T-cell (primary cell): ENCODE measurements at places on chromosomes 3 and 15. TPM values are rescaled to one million over a fixed set of nuclear protein-coding genes. Genes with fewer than 3 reads are reported as not detected.

The GOLGA8S gene
- 0.30 TPM for total RNA-seq

The GP9 gene
- total RNA-seq: not detected

The PDCD10 gene
- 46.7 TPM for total RNA-seq

The KLHL40 gene
- total RNA-seq: not detected

The NTRK3 gene
- not detected for total RNA-seq

The LRRK1 gene
- total RNA-seq: 1.1 TPM

GRCh38 chr15:78049691-78050440 lies 27.6 kb downstream of the TBC1D2B start:
- peaks cover 85% of the 10 kb centered on the region for H3K4me1 ChIP-seq
- H3K27me3 ChIP-seq: no peaks in the 10 kb centered on the region
- H3K27ac ChIP-seq: peak overlapping the region; percentile 77
- DNase-seq: peak; percentile 55

DNA sequence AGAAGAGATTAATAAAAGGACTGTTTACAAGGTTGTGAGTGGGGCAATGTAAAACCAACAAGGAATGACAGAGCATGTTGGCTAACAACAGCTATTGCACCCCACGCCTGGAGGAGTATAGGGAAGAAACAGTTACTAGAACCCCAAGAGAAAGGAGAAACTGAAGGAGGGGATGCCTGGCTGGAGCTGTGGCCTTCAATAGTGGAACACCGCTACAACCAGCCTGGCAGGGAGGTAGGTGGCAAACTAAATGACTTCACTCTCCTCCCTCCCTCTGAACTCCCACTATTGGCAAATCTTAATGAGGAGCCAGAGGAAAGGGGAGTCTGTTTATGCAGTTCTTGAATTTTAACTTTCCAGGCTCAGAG lies 7.2 kb upstream of the CD47 start:
- H3K27me3 ChIP-seq: no peaks in the 10 kb centered on the region
- DNase-seq: no peak
- H3K4me1 ChIP-seq: peaks cover 37% of the 10 kb centered on the region
- no peaks in the 10 kb centered on the region for H3K36me3 ChIP-seq
- no peak overlapping the region for H3K27ac ChIP-seq

DNA sequence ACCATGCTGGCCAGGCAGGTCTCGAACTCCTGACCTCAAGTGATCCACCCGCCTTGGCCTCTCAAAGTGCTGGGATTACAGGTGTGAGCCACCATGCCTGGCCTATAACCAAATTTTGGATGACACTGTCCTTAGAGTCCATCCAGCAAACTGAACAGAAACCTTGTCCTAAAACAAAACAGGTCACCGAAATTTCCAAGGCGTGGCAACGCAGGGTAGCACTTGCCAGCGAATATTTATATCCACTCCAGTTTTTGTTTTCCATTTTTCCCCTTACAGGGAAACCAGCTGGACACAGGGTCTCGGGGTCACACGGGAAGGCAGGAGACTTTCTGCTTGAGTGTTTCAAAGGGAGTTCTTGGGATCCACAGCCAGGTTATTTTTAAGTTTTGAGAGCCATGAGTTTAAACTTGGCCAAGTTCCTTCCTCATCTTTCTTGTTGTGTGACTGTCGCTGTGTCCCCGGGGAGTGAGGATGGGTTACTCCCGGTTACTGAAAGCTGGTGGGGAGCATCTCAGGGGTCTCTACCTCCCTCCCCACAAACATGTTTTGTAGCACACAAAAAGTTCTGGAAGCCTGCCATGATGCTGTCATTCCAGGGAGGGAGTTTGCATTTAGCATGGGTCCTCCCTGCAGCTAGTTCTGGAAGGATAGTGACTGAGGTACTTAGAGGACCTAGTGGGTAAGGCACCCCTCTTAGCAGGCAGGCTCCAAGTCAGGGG lies 12.6 kb downstream of the LIMD1 start:
- DNase-seq: no peak
- H3K36me3 ChIP-seq: peaks cover 27% of the 10 kb centered on the region
- H3K4me1 ChIP-seq: peaks cover 19% of the 10 kb centered on the region
- H3K4me3 ChIP-seq: no peak overlapping the region
- no peaks in the 10 kb centered on the region for H3K27me3 ChIP-seq

- H3K27ac ChIP-seq: peak overlapping the region; percentile 73
- H3K27me3 ChIP-seq: no peaks in the 10 kb centered on the region
- no peaks in the 10 kb centered on the region for H3K36me3 ChIP-seq
- H3K4me1 ChIP-seq: peaks cover 20% of the 10 kb centered on the region
- peak overlapping the region; percentile 80 for H3K4me3 ChIP-seq
- DNase-seq: no peak
Observed at GRCh38 chr3:171461525-171461917, 1.3 kb upstream of the TNIK start.

DNA sequence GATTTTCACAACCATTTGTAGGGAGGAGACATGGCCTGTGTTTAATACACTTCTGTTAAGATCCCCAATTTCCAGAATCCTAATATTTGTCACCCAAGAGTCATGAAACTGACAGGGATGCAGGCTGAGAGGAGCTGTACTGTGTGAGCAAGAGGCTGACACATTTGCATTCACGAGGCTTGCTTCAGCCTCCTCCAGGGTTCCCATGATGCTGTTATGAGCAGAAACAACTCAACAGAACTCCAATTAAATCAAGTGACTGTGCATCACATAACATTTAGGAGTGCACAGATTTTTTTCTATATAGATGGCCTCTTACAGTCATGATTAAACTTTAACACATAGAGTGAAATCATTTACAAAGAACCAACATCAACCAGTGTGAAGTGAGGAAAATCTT lies 292.3 kb upstream of the STT3B start:
- DNase-seq: no peak
- H3K4me3 ChIP-seq: no peak overlapping the region
- H3K36me3 ChIP-seq: no peaks in the 10 kb centered on the region
- H3K4me1 ChIP-seq: no peaks in the 10 kb centered on the region
- H3K27ac ChIP-seq: no peak overlapping the region
- no peaks in the 10 kb centered on the region for H3K27me3 ChIP-seq

DNA sequence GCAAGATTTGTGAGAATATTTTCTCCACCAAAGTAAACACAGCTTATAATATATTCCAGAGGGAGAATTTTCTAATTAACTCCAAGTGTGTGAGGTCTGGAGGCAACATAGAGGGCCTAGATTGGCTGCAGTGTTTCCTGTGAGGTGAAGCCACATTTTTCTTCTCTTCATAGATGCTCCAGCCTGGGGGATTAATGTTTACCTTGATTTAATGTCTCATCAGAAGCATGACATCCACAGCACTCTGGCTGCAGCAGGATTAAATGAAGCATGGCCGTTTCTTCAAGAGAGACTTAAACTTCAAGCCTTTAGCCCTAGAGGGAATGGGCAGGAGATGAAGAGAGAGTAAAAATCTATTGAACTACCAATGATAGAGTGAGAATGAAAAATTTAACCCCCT lies 137.9 kb upstream of the ZBTB20 start:
- H3K4me1 ChIP-seq: no peaks in the 10 kb centered on the region
- H3K27me3 ChIP-seq: no peaks in the 10 kb centered on the region
- no peak for DNase-seq
- H3K27ac ChIP-seq: no peak overlapping the region
- H3K36me3 ChIP-seq: no peaks in the 10 kb centered on the region
- H3K4me3 ChIP-seq: no peak overlapping the region

DNA sequence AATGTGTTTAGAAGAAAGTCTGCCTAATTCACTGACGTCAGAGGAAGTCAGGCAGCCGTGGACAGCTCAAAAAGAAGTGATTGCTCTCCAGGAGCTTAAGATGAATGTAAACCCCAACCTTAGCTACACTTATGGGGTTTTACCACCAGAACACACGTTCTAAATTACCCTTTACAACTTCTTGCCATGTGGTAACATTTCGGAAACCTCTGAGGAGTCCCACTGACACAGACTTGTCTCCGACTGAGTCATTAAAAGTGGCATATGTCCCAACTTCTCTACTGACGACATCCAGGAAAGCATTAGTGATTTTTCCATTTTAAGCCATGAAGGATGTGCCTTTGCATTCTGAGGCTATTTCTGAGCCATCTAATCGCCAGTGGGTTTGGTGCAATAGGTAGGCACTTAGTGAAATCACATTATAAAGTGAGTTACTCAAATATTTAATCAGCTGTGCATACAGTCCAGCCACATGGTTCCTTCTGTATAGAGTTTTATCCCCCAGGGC lies 32.4 kb downstream of the C2CD4A start:
- H3K27ac ChIP-seq: no peak overlapping the region
- DNase-seq: no peak
- no peaks in the 10 kb centered on the region for H3K36me3 ChIP-seq
- no peaks in the 10 kb centered on the region for H3K4me1 ChIP-seq
- H3K4me3 ChIP-seq: no peak overlapping the region

DNA sequence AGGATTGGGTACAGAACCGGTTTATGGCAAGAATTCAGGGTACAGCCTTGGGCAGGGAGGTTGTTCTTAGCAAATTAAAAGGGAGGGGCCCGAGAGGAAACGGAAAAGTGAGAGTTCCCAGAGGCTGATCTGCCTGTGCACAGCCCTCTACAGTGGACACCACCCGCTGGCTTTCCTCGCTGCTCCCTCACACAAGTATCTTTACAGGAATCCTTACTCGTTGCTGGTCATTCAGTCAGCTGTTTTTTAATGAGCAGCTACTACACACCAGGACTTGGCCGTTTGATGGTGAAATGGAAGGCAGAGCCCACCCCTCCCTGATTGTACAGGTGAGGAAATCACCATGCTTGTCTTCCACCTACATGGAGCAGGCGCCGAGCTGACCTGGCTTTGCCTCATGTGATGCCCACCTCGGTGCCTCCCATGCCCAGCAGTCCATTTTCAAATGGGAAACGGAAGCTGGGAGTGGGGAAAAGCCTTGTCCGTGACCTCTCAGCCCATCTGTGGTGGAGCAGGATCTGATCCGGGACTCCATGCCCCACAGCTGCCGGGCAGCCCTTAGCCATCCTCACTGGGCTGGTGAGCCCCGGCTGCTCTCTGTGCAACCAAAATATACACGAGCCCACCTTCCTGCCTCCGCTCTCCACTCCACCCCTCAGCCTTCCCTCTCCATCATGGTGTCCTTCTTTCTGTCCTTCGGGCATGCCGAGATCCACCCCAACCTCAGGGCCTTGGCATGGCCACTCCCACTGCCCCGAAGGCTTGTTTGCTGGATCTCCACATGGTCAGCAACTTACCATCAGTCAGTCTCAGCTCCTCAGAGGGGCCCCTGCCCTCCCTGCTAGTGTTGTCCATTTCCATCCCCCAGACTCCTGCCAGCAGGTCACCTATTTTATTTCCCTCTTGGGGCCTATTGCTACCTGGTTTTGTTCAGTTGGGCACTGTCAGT lies 33.3 kb upstream of the FGD5 start:
- H3K27ac ChIP-seq: no peak overlapping the region
- peaks cover 29% of the 10 kb centered on the region for H3K27me3 ChIP-seq
- H3K4me3 ChIP-seq: no peak overlapping the region
- DNase-seq: no peak

DNA sequence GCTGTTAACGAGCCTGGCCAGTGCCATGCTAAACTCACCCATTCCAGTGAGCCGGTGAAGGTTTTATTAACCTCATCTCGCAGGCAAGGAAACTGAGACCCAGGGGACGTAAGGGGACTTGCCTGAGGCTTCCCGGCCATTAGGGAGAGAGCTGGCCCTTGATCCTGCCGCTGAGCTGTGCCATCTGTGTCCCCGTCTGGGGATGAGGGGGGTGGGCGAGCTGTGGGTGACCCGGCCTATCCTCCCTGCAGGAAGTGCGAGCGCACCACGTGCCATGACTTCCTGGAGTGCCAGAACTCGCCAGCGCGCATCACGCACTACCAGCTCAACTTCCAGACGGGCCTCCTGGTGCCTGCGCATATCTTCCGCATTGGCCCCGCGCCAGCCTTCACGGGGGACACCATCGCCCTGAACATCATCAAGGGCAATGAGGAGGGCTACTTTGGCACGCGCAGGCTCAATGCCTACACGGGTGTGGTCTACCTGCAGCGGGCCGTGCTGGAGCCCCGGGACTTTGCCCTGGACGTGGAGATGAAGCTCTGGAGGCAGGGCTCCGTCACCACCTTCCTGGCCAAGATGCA lies 88.5 kb downstream of the FBLN2 start:
- no peaks in the 10 kb centered on the region for H3K36me3 ChIP-seq
- peaks cover 28% of the 10 kb centered on the region for H3K27me3 ChIP-seq
- no peaks in the 10 kb centered on the region for H3K4me1 ChIP-seq
- no peak overlapping the region for H3K4me3 ChIP-seq
- H3K27ac ChIP-seq: no peak overlapping the region

DNA sequence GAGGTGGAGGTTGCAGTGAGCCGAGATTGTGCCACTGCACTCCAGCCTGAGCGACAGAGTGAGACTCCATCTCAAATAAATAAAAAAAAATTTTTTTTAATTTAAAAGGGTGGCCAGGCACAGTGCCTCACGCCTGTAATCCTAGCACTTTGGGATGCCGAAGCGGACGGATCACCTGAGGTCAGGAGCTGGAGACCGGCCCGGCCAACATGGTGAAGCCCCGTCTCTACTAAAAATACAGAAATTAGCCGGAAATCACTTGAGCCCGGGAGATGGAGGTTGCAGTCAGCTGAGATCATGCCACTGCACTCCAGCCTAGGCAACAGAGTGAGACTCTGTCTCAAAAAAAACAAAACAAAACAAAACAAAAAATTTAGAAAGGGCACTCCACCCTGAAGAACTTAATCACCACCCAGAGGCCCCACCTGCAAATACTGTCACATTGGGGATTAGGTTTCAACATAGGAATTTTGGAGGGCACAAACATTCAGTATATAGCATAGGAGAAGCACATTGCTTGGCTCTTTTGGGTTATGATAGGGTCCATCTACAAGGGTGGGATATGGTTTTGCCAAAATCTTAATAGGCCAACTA lies 7.1 kb upstream of the YEATS2 start:
- no peaks in the 10 kb centered on the region for H3K4me1 ChIP-seq
- no peaks in the 10 kb centered on the region for H3K36me3 ChIP-seq
- H3K27me3 ChIP-seq: peaks cover 5% of the 10 kb centered on the region
- no peak overlapping the region for H3K27ac ChIP-seq
- DNase-seq: no peak
- no peak overlapping the region for H3K4me3 ChIP-seq

- H3K36me3 ChIP-seq: no peaks in the 10 kb centered on the region
- no peak overlapping the region for H3K27ac ChIP-seq
- no peak for DNase-seq
Observed at GRCh38 chr15:87348746-87349145, 907.8 kb downstream of the NTRK3 start.

DNA sequence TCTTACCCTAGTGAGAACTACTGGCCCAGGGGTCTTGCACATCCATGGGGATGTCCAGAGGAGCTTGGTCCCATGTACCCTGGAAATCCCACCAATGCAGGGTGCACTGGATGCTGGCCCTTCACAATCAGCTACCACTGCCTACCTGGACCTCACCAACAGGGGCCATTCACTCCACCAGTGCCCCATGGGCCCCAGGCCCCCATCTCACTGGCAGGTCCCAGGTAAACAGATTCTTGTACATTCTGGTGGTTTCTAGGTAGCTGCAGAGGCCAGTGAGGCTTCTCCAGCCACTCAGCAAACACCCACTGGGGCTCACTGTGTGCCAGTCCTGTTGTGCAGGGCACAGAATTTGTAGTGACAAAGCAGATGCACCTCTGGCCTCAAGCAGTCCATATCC lies 24.9 kb downstream of the RAB6B start:
- H3K4me1 ChIP-seq: no peaks in the 10 kb centered on the region
- H3K27ac ChIP-seq: no peak overlapping the region
- no peaks in the 10 kb centered on the region for H3K36me3 ChIP-seq
- DNase-seq: no peak
